ENCODE measurements at places on chromosomes 7 and 10.

DNA sequence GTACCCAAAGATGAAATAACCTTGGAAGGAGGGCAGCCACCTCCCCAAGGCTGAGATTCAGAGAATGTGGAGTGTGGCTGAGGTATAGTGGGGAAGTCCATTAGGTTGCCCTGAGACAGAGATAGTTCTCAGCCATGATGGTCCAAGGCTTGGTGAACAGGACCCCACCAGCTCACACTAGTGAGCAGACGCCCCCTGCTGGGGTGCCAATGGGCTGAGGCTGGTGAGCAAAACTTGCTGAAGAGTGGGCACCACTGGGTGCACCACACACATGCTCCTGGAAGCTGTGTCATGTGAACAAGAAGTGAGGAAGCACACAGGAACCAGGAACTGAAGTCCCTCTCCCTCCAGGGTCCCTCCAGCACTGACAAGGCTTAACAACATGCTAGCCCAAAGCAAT, 8.9 kb downstream of the FBXL13 start:
- peak; percentile 55 for DNase-seq

DNA sequence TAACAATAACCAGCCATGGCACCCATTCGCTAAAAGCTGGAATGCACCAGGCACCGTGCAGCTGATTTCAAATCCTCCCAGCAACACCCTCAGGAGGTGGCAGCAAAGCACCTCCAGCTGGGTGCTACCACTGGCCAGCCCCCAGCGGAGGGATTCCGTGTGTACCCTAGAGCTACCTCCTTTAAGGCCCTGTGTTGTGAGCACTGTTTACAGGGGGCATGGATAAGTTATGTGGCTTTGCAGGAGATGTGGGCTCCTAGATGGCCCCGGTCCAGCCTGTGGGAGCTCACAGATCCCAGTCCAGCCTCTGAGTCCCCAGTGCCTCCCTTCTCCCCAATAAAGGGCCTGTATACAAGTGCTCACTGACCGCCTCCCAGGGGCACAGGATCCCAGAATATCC, 27.1 kb downstream of the TNRC18 start:
- DNase-seq = peak; percentile 28

- DNase-seq = no peak
Observed at GRCh38 chr10:45227456-45227855, 88.0 kb downstream of the OR13A1 start.

DNA sequence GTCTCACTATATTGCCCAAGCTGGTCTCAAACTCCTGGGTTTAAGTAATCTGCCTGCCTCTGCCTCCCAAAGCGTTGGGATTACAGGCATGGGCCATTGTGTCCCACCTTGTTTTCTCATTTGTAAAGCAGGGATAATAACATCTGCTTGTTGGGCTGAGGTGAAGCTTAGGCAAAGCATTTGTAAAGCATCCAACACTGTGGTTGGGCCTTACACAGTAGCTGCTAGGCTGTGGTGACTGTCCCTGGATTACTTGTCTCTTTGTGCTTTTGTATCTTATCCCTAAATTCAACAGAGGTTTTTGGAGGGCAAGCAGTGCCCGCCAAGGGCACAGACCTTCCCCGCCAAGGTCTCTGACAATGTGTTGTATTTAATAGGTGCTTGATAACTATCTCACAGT, 14.3 kb downstream of the HKDC1 start:
- no peak for DNase-seq

DNA sequence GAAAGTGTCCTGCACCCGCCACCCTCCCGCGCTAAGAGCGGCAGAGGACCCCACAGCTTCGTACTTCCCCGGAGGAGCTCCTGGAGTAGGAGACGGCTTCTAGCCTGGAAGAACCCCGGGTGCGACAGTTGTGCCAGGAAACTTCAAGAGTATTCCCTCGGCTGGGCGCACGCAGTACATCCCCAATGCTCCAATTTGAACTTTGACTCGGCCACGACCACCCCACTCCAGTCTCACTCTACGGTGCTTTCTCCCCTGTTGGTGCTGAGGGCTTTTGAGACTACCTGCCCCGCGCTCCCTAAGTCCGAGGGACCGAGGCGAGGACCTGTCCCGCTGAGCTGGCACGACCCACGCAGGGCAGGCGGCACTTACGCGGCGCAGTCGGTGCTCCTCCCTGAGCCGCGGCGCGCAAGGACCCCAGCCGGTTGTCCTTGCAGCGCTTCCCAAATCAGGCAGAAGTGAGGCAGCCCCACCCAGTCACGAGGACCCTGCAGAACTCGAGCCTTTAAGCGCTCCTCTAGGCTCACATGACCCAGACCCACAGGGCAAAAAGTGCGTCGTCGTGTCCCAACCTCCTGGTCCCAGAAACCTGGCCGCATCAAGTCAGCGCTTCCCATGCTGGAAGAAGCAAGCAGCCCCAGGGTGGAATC, at the start of gene CPVL:
Gene CPVL, minus strand, starts transcription at position 481 of the 650 bp plus-strand sequence. CDS start 25,476 bp downstream, outside the sequence.
- DNase-seq = peak; percentile 4

DNA sequence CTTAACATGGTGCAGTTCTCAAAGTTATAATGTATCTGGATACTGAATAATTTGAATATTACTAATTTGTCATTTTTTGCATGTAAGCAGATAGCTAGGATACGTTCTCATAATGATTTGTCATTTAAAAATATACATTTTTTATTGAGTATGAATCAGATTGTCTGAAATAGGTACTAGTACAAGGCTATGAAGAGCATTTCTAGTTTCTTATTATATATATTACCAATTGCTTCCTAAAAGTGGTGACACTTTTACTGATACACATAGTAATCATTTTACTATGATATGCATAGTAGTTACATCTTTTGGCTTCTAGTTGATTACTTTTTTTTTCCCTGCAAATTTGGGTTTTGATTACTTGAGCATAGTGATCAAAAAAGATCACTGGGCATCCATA, 26.4 kb downstream of the RAB18 start:
- no peak for DNase-seq

DNA sequence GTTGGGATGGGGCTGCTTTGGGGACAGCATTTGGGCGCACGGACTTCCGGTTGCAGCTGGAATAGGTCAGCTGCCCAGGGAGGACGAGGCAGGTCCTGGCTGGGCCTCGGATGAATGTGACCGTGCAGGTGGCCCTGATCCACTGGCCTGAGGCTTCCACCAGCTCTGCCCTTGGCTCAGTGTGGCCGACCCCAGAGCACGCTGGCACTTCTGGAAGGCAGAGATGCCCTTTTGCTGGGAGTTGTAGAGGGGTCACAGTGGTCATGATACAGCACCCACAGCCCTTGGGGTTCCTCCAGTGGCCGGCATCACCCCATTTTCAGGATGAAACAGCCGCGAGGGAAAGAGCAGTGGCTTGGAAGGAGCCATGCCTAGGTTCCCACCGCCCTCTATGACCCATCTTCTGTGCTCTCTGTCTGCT, 19.0 kb downstream of the ADCY1 start:
- no peak for DNase-seq

- DNase-seq = peak; percentile 40
Observed at GRCh38 chr10:102744374-102745051, 765 bp downstream of the WBP1L start.

DNA sequence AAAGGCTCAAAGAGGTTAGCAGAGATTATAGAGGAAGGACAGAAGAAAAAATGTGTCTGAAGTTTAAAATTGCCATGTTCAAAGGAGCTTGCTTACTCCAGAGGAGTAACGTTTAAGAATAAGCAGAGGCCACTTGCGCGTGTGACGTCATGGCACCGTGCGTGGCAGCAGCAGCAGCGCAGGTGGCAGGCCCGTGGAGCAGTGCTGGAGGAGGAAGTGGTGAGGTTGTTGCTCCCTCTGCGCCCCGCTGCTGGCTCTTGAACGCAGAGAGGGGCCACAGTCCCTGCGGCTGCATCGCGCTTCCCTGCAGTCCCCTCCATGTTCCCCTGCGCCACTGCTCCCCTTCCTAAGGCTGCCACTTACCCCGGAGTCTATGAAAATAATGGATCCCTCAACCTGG, 37.5 kb downstream of the GDI2 start:
- no peak for DNase-seq

GRCh38 chr7:145263886-145264285, 428.0 kb upstream of the TPK1 start:
- no peak for DNase-seq

DNA sequence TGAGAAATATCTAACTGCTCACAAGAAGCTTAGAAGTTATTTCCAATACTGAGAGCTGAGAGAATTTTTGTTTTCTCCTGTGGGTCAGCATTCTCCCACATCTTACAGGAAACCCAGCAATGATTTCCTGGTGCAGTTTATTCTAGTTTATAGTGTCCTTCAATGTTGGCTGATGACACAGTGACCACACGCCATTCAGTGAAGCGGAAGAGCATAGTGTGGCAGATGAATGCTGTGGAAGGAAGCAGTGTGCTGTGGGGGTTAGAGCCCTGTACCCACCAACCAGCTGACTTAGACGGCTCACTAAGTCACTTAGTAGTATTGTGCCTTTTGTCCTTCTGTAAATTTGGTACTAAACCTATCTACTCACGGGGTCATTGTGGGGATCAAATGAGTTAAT, 1.4 kb upstream of the TMEM26 start:
- no peak for DNase-seq

GRCh38 chr10:24790599-24790998, 66.9 kb upstream of the ARHGAP21 start:
- no peak for DNase-seq

DNA sequence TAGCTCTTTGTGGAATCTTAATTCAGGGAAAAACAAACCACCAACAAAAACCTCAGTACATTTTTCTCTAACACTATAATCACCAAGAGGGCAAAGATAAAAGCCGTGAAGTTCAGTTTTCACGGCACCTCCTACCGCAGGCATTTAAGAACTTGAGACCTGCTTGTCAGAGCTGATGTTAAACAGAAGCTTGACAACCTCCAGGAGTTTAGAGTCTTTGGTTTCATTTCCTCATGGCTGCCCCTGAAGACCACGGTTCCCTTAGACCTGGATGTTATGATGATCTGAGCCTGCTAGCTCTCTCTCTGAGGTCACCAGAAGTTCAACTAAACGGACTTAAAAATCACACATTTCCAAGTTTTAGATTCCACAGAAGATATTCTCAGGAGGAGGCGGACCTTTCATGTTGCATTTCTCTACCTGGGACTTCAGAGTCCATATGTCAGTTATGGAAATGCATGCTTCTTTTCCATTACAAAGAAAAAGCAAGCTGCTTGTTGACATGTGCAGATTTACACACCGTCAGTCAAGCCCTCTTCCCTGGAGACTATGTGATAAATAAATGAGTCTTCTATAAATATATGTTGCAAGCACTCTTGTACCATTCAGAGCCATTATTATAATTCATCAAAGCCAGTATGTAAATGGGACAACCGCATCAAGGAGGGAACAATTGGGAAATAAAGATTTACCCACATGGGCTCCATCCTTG, 258.0 kb downstream of the GFRA1 start:
- DNase-seq = peak; percentile 79

GRCh38 chr7:110645060-110645459, 445.9 kb upstream of the LRRN3 start:
- no peak for DNase-seq

- peak; percentile 10 for DNase-seq
Observed at GRCh38 chr7:78222001-78222751, 423.6 kb downstream of the PHTF2 start.

GRCh38 chr10:68586606-68587305, 26.6 kb downstream of the TET1 start:
- peak; percentile 18 for DNase-seq

DNA sequence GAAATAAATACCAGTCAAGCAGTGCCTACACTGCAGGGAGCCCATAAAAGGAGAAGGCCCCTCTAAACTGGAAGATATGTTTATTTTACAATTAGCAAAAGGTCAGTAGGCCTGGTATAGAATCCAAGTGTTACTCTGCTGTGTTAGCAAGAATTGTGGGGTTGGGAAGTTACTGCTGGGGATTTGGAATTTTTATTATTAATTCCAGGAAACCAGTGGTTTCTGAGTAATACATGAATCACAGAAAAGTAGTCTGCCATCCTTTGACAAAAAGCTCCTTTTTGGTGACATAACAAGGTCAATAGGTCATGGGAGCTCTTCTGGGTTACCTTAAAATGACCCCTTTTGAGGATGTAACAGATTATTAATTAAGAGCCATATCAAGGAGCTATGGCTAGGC, 67.4 kb downstream of the ZNF92 start:
- peak; percentile 1 for DNase-seq

GRCh38 chr7:47347346-47347745, 234.6 kb downstream of the TNS3 start:
- no peak for DNase-seq

DNA sequence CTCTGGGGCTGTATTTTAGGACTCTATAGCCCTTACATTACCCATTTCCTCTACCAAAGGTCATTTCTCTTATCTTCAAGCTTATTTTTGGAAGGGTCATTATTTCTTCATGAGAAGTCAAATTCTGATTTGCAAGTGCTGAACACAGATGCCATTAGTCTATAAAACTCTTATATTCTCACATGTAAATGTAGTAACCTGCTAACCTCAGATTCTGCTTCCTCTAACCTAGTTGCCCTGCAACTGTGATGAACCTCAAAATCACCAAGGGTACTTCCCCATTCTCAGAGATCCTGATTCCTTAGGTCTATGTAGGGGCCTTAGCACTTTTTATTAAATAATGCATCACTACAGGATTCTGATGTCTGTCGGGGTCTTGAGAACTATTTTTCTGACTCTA, 6.3 kb downstream of the FAS start:
- DNase-seq = no peak

DNA sequence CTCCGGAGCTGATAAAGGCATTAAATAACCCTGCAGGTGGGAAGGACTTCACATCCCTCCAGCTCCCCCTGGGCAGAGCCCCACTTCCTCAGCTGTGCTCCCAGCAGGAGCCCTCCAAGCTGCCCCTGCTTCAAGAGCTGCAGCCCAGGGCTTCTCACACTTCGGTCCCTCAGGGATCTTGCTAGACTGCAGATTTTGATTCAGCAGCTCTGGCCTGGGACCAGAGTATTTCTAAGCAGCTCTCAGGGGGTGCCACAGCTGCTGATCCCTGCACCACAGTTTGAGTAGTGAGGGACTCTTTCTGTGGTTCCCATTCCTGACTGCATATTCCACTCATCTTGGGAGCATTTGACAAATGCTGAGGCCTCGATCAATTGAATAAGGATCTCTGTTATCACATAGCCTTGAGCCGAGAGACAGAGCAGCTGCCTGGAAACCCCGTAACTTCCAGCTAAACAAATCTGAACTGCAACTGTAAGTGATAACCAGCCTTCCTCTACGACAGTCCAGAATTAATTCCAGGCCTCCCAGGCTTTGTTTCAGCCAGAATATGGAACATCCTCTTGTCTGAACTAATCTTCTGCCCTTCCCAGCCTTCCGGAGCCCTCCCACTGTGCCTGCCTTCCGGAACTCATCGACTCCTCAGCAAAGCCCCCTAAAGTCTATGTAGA, 161.4 kb downstream of the CCDC3 start:
- DNase-seq = peak; percentile 24

DNA sequence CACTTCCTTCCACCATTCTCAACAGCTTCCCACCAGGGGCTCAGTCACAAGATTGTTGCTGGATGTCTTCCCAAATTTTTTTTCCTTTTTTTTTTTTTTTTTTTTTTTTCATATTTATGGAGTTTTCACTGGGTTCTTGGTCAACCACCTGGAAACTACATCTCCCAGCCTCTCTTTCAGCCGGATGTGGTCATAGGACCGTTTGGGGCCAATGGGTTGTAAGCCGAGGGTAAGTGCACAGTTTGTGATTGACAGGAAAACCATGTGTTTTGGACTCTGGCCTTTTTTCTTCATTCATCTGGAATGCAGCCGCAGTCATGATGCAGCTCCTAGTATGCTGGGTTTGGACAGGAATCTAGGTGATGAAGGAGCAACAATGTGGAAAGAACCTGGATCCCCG, 337.1 kb upstream of the FOXK1 start:
- DNase-seq = no peak
